ENCODE measurements at places on chromosomes 6 and 20.
A peak's percentile ranks its signal among the peaks of the same experiment; 100 is the strongest.

- no peak for DNase-seq
These were observed 309.7 kb downstream of the ALDH8A1 start for GRCh38 chr6:134640229-134640628.

DNA sequence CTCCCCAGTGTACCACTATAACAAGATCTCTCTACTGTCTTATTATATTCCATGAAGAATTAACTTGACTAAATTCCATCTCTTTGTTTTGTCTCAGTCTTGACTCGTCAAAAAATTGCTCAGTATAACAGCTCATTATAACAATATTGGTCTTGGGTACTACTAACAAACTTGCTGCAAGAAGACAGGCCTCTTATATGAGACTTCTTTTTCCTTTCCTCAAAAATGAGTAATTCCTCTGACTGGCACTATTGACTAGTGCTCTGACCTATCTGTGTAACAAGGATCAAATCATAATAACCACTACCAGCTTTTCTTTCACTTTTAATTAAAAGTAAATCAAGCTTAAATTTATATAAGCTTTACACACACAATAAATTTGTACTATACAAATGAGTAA, 91.3 kb upstream of the THEMIS start:
- peak; percentile 42 for DNase-seq

- DNase-seq: no peak
These were observed 1.8 kb downstream of the ZDHHC14 start for GRCh38 chr6:157382821-157383220.

- DNase-seq: no peak
These were observed 126.9 kb downstream of the OR2B2 start for GRCh38 chr6:27785294-27785693.

DNA sequence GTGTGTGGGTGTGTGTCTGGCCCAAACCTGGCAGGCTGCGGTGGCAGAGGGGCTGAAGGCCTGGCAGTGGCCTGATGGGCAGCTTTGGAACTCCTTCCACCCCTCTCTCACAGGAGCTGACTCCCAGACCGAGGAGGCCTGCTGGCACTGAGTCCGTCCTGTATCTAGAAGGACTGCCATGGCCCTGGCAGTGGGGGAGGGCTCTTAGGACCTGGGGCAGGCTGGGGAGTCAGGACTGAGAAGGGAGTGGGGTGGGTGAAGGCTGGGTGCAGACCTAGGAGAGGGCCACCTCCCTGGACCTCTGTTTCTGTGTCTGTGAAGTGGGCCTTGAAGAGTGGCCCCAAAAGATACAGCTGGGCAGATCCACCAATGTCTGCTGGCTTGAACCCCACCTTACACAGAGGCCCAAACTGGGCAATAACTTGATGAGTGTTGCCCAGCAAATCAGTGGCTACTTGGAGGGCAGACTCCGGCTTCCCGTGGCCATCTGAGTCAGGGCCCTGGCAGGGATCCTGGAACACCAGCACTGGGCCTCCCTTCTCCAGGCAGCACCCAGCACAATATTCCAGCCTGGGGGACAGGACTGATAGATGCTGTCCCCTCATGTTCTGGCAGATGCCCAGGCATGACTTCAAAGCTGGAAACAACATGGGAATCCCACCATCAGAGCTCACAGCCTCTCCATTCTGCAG, 46.7 kb upstream of the BLCAP start:
- DNase-seq: no peak

DNA sequence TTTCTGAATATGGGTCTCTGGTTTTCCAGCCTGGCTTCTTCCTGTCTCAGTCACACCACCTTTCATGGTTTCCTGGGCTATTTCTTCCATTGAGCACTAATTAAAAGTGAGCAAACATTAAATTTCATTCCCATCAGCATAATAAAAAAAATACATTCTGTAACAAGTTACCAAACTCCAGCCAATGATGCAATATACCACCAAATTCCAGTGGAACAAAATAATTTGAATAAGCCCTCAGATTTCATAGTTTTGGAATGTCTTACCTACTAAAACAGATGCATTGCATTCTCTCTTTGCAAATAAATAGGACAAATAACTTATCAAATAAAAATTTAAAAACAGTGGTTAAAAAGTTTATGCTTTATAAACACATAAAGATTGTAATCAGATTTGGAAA, 97.8 kb upstream of the PRDM1 start:
- no peak for DNase-seq

- DNase-seq: no peak
These were observed 10.0 kb downstream of the PXDC1 start for GRCh38 chr6:3741477-3741871.

GRCh38 chr6:130583268-130583667, 217.5 kb downstream of the TMEM200A start:
- DNase-seq: no peak

DNA sequence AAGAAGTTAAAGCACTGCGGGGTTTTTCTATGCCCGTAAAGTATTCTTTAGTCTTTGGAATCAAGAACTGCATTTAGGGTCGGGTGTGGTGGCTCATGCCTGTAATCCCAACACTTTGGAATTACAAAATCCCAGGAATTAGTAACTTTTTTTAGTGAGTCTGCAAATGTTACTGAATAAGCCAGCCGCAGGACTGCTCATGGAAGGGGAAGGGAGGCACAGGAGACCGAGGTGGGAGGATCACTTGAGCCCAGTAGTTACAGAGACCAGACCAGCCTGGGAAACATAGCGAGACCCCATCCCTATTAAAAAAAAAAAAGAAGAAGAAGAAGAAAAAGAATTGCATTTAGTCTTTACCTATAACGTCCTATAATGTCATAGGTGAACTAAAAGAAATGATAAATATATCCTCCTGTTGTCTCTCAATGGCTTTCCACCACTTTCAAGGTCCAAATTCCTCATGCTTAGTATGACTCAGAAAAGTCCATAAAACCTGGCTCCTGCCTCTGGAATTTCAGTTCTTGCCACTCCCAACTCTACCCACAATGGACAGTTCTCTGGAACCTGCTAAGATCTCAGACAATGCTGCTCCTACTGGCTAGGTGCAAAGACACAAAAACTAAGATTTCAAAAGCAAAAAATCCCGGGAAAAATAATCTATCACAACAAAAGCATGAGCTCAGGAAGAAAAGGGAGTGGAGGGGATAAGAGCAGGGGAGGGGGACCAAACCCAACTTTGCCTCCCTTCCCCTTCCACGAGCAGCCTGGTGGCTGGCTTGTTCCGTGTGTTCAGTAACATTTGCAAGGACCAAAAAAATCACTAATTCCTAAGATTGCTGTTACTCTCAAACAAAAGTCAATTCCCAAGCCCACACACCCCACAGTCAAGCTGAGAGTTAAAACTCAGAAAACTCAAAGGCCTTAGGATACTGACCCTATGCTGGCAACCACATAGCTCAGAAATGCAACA, 39.0 kb downstream of the B4GALT5 start:
- DNase-seq: peak; percentile 52

DNA sequence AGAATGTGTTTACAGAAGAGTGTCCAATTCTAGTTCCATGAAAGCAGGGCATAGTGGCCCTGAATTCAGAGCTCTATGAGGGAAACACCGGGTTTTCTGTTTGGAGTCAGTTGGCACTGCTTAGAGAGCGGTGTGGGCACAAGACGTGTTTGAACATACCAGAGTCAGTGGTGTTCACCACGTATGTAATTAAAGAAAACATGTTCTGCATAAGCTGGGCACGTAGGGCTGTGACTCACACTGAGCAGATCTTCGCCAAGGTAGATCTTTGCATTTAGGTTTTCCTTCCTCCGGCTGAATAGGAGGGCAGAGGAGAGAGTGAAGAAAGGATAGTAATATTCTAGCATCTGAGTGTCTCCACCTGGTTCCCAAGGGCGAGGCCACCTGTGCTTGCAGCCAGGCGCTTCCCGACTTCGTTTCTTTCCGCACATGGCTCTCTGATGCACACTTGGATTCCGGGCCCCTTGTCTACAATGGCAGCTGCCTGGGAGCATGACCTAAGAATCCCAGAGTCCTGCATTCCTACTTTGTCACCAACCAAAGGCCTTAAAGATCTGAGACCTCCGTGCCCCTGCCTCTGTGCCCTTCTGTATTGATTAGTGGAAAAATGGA, 136.2 kb downstream of the ERMARD start:
- DNase-seq: no peak

GRCh38 chr6:43278524-43279078, 19.5 kb upstream of the SLC22A7 start:
- DNase-seq: peak; percentile 65

GRCh38 chr6:50992704-50993625, 174.3 kb downstream of the TFAP2B start:
- DNase-seq: no peak

DNA sequence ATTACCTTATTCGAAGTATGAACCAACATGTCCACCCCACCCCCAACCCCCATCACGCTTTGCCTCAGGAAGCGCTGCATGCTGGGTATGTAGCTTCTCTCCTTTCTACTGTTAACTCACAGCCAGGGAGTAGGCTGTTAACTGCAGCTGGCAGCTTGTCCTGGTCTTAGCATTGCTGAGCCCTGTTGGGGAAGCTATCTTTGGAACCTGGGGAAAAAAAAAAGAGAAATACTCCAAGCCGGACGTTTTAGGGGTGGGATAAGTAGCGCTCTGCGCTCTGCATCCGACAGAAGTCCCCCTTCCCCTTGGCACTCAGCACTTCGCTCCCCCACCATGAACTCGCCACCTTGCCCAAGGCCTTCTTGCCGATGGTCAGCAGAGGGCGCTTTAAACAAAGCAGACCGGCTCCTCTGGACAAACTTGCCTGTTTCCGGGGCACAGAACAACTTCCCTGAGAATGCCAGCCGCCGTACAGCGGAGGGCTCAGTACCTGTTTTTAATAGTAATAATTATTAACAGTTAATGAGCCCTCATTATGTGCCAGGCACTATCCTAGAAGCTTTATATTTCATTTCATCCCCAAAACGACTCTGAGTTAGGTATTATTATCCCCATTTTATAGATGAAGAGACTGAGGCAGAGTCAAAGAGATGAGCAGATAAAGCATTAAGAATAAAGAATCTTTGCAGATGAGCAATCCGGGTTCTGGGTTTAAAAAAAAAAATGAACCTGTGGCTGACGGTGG, 35.2 kb upstream of the MDFI start:
- peak; percentile 80 for DNase-seq

- DNase-seq: no peak
These were observed 46.5 kb downstream of the PLEKHG1 start for GRCh38 chr6:150646228-150646627.

DNA sequence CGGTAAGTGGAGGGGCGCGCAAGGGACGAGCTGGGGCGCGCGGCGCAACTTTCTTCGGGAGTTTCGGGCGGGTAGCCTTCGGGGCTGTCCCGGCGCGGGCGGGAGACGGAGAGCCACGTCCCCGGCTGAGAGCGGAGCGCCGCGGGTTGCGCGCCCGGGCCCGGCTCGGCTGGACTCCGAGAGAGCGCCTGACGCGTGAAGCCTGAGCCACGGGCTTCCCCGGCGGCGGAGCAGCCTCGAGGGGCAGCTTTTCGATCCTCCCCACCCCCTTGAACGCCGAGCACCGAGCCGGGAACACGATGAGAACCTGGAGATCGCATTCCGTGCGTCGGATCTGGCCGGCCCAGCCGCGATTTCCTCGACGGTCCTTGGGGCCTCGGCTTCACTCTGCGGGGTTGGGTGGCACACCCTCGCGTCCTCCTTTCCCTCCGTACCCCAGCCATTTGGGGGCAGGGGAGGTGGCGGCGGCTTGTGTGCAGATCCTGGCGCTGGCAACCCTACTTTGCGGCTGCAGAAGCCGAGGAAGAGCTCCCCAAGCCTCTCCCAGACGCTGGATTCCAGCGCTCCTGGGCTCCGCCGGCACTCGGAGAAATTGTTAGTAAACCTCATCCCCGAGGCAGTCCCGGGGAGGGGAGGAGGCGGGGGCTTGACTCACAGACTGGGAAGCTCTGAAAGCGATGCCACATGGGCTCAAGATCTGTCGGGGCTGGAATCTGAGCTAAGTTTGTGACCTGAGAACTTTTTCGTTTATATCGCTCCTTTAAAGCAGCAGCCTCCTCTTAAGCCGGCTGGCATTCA, 572 bp downstream of the DSE start:
- DNase-seq: peak; percentile 96

Data from fibroblast of skin of back (primary cell).